ENCODE measurements at places on chromosomes 3 and 15.
A peak's percentile ranks its signal among the peaks of the same experiment; 100 is the strongest.

DNA sequence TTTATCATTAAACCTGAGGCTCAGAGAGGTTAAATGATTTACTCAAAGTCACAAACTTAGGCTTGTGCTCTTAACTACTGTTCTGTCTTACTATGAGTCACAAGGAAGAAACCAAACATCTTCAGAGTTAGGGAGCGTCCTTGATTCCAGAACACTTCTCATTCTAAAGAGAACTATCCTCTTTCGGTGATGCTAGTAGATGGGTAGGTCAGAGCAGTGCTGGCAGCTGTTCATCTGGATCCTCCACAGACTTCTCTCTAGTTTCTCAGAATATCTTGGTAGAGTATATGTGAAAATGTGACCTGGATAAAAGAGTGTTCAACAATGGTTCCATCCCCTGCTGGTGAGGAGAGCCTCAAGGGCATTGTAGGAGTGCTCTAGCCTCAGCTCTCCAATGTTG lies 3.3 kb downstream of the ARL6IP5 start:
- no peaks in the 10 kb centered on the region for H3K4me1 ChIP-seq
- H3K4me3 ChIP-seq = peak overlapping the region; percentile 3
- H3K27me3 ChIP-seq = no peaks in the 10 kb centered on the region
- peak overlapping the region; percentile 96 for H3K27ac ChIP-seq

DNA sequence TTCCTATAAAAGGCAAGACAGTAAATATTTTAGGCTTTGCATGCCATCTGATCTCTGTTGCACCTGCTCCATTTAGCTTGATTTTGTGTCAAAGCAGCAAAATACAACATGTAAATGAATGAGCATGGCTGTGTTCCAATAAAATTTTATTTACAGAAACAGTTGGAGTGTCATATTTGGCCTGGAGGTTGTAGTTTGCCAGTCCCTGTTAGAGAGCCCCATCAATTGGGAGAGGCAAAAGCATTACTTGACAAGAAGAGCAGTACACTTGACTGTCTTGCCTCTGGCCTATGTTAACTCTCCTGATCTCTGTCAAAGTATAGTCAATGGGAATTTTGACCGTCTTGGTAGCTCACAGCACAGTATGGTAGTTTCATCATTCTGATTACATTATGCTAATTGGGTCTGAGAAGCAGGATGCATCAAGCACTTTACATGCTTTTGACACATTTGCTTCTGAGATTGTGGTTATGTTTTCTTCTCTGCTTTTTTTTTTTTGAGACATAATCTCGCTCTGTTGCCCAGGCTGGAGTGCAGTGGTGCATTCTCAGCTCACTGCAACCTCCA lies 35.4 kb downstream of the SLC28A2 start:
- DNase-seq = no peak
- no peaks in the 10 kb centered on the region for H3K36me3 ChIP-seq
- H3K27ac ChIP-seq = no peak overlapping the region
- H3K4me3 ChIP-seq = no peak overlapping the region

DNA sequence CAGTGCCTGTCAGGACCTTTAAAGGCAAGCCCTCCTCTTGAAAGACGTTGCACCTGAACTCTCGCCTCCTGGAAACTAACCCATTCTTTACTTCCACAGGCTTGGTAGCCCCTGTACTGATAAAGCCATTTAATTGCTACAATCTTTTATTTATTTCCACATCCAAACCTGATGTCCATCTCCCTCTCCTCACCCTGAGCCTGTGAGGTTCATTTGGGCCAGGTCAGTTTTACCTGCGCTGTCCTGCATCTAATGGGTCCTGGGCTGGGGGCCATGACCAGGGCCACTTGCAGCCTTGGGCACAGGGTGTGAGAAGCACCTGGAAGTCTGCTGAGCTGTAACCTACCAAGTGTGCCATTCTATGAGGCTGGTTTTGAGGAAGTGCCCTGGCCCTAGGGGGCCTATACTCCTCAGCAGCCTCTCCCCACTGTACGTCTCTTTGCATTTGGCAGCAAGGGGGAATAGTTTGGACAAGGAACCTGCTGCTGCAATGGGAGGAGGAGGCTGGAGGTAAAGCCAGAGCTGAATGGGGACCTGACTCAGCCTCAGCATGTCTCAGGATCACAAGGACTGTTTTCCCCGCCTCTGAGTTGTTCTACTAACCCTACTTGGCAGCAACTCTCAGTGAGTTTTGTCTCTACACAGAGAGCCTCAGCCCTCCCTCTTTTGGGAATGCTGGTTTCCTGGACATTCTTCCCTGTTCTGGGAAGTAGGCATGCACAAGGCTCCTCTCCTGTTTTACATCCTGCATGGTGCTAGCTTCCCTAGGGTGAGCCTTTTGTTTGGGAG lies 53.8 kb downstream of the WDR76 start:
- no peaks in the 10 kb centered on the region for H3K36me3 ChIP-seq
- H3K27ac ChIP-seq = peak overlapping the region; percentile 62
- no peak overlapping the region for H3K4me3 ChIP-seq
- no peak for DNase-seq
- H3K27me3 ChIP-seq = no peaks in the 10 kb centered on the region
- H3K4me1 ChIP-seq = peaks cover 18% of the 10 kb centered on the region

DNA sequence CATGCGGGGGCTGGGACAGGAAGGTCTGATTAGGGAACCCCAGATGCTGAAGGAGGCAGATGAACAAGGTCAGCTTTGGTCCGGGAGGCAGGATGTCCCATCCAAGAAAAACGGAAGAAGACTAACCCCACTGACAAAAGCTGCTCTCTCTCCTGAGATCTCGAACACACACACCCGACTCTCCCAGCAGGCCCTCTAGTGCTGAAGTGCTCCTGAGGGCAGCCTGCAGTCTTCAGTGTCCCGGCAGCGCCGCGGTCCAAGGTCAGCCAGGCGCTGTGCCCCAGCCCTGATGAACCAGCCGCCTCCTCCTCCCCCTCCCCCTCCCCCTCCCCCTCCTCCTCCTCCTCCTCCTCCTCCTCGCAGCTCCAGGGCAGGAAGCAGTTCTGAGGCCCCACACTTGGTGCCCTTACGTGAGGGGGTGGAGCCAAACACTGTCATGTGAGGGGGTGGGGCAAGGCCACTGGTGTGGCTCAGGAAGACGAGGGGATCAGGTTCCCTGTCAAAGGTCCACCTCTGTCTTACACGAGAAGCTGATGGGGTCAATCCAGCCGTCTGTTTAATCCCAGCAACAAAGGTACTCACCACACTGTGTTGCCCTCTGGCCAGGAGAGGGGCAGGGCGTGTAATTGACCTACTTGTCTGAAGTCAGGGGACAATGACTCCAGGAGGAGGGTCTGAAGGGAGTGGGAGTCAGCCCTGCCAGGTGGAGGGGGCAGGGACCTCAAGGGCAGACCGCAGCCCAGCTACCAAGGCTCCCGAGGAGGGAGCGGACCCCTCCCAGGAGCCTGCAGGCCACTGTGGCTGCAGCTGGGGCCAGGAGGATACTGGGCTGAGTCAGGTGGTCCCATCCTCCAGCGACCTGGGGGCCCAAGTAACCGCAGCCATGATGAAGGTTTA lies 34.3 kb downstream of the PRR23E start:
- no peaks in the 10 kb centered on the region for H3K4me1 ChIP-seq
- H3K36me3 ChIP-seq = no peaks in the 10 kb centered on the region
- DNase-seq = no peak
- H3K27me3 ChIP-seq = no peaks in the 10 kb centered on the region
- H3K4me3 ChIP-seq = no peak overlapping the region

Data from right atrium auricular region (tissue), 2 donors.